ENCODE measurements at places on chromosomes 7 and 10.

GRCh38 chr10:84944187-84944586 lies 615.8 kb downstream of the CCSER2 start:
- DNase-seq = no peak

GRCh38 chr10:93081834-93082233 lies 8.1 kb downstream of the CYP26A1 start:
- DNase-seq = no peak

DNA sequence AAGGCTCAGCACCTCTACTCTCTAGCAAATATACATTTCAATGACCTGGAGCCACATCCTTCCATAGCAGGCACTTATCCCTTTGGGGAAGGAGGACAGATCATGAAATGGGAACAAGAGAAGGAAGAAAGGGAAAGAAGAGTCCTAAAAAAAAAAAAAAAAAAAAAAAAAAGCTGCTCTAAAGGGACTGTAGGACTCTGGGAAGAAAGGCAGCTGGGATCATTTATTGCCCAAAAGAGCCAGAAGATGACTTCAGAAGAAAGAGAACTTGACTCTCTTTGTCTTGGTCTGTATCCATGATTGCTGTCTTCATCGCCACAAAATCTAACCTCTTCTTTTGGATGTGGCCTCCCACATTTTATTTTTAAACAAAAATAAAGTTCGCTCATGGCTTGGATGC lies 203.6 kb upstream of the CELF2 start:
- DNase-seq = no peak

DNA sequence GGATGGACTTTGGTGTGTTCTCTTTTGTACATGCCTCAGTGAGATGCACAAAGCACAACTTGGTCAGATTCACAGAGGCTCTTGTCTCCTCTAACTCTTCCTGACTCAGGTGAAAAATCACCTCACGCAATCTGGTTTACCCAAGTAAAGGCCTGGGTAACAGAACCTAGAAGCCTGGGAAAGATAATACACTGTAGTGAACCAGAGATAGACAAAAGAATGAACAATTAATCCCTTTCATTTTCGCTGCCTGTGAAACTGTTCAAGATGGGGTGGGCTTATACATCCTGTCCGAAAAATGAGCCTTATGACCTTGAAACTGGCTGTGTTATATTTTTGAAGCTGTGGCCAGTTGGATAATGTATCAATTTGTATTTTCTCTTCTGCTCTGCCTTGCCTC lies 678.9 kb upstream of the TEX47 start:
- no peak for DNase-seq

GRCh38 chr7:24786306-24786705 lies 29.0 kb upstream of the GSDME start:
- DNase-seq = no peak

- DNase-seq = no peak
Observed at GRCh38 chr7:151218170-151218569, 7.9 kb upstream of the H2BK1 start.

- DNase-seq = no peak
Observed at GRCh38 chr7:43782768-43783555, 24.5 kb downstream of the BLVRA start.

- DNase-seq = no peak
Observed at GRCh38 chr10:98012644-98013043, 17.8 kb downstream of the CRTAC1 start.

DNA sequence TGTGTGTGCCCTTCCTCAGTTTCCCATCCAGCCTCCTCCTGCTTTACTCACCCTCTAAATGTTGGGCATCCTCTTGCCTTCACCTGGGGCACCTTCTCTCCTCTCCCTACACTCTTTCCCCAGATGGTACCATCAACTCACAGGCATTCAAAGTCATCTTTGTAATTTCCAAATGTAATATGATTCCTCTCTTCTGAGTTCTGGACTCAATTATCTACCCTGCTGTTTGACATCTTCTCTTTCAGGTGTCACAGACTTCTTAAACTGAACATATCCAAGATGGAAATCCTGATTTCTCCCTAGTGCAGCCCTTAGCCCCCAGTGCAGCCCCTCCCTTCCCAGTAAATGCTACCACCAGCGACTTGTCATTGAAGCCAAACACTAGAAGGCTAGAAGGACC lies 422.8 kb downstream of the KCNMA1 start:
- no peak for DNase-seq

DNA sequence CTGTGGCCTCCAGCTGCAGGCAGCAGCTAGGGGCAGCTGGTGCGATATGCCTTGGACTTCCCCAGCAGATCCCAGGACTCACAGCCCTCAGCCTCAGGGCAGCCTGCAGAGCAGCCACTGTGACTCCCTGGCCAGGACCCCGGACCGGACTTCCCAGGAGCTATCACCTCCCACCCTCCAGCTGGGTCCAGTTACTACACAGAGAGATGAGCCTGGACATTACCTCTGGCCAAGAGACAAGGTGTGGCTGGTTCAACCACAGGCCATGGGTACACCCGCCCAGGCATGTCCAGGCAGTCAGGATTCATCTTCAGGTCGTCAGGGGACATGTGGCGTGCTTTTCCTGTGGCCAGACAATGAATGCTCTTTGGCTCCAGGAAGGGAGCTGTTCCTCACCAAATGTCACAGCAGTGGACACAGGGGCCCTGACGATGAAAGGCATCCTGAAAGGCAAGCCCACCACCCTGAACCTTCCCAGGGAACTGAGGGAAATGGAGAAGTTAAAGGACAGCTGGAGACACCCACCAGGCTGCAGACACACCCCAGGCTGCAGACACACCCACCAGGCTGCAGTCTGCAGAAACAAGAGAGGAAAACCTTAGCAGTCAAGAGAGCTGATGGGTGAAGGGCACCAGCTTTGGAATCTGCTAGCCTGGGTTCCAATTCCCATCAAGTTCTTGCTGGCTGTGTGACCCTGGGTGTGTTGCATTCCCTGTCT lies 25.8 kb upstream of the NANOS1 start:
- no peak for DNase-seq

- no peak for DNase-seq
Observed at GRCh38 chr7:117803476-117803875, 69.8 kb downstream of the CTTNBP2 start.

GRCh38 chr7:118877187-118877586 lies 652.7 kb downstream of the ANKRD7 start:
- no peak for DNase-seq

- DNase-seq = no peak
Observed at GRCh38 chr7:99562114-99562784, 3.8 kb downstream of the ZNF655 start.

DNA sequence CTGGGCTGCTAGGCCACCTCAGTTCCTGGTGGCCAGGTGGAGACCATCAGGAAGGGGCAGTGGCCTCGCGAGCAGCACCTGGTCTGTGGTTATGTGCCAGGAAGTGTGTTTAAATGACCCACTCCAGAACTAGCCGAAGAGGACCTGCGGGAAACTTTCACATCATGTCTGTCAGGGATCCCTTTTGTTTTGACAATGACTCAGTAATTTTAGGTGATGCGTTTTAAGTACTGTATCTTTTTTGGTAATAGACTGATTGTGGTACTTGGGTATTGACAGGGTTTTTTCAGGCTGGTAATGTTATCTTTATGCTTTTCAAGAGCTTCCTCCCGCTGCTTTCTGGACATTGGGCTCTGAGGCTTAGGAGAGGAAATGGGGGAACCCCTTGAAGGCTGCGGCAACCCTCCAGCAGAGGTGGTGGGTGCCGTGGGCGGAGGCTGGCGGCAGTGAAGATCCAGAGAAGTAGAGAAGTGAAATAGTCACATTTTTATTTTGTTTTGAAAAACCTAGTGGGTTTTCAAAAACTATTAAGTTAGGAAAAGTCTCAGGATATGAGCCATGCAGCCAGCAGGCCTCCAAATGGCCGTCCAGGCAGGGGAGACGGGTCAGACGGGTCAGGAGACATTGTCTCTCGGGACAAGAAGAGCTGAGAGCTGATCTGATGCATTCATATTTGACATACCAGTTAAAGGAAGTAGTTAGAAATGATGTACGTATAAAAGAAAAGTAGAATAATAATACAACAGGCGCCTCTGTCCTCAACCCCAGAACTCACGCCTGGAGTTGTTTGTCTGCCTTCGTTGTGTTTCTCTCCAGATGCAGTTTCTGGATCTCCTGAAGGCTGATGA lies 27.7 kb downstream of the PPP2R2D start:
- no peak for DNase-seq

DNA sequence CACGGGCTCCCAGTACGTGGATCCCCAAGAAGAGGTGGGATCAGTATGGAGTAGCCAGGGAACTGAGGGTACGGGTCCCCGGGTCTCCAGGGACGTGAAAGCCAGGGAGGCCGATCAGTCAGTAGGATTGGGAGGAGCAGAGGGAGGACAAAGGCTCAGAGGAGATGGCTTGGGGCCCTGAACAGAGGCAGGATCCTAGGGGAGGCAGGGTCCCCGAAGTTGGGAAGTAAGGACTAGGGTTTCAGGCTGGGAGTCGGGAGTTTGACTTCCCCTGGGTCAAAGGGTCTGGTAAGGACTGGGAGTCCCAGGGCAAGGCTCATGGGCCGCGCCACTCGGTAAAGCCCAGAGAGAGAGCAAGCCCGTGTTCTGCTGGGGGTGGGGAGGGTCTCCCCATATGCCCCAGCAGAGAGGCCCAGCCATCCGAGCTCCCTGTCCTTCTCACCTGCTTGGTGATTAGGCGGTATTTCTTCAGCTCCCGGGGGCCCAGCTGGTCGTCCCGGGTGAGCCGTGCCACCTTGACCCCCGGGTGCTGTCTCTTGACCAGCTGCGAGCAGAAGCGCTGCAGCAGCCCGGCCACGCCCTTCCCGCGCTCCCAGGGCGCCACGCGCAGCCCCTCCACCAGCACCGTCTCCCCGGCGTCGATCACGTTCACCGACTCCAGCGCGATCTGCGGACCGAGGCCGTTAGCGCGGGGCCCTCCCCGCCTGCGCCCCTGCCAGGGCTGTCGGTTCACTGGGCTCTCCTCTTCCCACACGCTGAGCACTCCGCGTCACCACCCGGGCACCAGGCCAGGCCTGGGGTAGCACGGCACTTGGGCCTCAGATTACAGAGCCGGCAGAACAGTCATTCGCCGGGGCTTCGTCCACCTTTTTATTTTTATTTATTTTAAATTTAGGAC lies 7.0 kb downstream of the NAT16 start:
- DNase-seq = no peak

DNA sequence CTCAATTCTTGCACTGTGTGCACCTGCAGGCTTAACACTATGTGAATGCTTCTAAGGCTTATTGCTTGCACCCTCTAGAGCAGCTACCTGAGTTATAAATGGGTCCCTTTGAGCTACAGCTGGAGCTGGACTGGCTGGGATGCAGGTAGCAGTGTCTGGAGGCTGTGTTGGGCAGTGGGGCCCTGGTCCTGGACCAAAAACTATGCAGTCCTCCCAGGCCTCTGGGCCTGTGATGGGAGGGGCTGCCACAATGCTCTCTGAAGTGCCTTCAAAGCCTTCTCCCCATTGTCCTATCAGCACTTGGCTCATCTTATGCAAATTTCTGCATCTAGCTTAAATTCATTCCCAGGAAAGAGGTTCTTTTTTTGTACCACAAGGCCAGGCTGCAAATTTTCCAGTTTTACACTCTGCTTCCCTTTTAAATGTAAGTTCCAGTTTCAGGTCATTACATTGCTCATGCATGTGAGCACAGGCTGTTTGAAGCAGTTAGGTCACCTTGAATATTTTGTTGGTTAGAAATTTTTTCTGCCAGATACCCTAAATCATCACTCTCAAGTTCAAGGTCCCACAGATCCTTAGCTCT lies 26.0 kb downstream of the KBTBD2 start:
- DNase-seq = no peak

DNA sequence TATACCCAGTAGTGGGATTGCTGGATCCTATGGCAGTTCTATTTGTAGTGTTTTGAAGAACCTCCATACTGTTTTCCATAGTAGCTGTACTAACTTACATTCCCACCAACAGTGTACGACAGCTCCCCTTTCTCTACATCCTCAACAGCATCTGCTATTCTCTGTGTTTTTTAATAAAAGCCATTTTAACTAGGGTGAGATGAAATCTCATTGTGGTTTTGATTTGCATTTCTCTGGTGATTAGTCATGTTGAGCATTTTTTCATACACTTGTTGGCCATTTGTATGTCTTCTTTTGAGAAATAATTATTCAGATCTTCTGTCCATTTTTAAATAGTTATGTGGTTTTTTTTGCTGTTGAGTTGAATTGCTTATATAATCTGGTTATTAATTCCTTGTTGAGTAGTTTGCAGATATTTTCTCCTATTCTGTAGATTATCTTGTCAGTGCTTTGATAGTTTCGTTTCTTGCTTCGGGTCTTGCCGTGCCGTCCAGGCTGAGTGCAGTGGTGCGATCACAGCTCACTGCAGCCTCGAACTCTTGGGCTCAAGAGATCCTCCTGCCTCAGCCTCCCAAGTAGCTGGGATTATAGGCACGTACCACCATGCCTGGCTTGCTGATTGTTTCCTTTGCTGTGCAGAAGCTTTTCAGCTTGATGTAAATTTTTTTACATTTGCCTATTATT lies 12.0 kb downstream of the MTG1 start:
- DNase-seq = no peak

DNA sequence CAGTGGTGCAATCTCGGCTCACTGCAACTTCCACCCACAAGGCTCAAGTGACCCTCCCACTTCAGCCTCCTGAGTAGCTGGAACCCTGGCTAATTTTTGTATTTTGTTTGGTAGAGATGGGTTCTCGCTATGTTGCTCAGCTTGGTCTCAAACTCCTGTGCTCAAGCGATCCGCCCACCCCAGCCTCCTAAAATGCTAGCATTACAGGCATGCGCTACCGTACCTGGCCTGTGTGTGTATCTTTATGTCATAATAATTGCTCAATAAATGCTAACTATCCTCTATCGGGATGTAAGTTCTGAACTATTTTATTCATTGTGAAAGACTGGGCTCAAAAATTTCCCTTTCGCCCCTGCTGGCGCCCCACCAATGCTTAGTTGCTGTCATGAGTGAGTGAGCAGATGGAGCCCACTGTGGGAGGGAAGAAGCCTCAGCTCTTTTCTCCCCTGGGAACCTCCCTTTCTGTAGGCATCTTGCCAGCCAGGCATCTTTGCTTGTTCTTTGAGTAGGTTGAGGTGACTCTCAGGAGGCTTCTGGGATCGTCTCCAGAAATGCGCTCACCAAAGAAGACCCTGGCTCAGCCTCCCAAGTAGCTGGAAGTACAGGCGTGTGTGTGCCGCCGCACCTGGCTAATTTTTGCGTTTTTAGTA lies 38.3 kb downstream of the CAMK1D start:
- DNase-seq = no peak

GRCh38 chr10:98415731-98416119 lies 743 bp upstream of the PYROXD2 start:
- DNase-seq = no peak

- no peak for DNase-seq
Observed at GRCh38 chr10:31757831-31758230, 170.8 kb downstream of the ARHGAP12 start.

- DNase-seq = no peak
Observed at GRCh38 chr7:30164567-30164966, 29.8 kb downstream of the MTURN start.

DNA sequence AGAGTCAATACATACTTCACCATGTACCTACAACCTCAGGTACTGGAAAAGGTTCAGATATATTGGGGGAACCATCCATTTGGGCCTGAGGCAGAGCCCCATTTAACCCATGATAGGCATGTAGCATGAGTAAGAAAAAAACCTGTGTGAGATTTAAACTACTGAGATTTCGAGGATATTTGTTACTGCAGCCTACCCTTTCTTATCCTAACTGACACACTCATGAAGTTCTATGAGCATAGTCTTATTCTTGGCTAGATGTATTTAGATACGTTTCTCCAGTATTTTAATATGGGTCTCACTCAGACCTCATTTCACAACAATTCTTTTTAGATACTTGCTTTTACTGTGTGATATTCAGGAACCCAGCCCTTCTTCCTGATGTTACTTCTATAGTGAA lies 39.3 kb downstream of the GHRHR start:
- DNase-seq = no peak

Measured in CD8-positive, alpha-beta memory T cell (primary cell).